T-cell (primary cell): ENCODE measurements at places on chromosomes 5 and 9. TPM values are rescaled to one million over a fixed set of nuclear protein-coding genes. Genes with fewer than 3 reads are reported as not detected.

GRCh38 chr5:89105171-89105695 lies 222.2 kb upstream of the MEF2C start:
- H3K4me3 ChIP-seq, result no peak overlapping the region
- H3K36me3 ChIP-seq, result no peaks in the 10 kb centered on the region
- H3K27me3 ChIP-seq, result no peaks in the 10 kb centered on the region

DNA sequence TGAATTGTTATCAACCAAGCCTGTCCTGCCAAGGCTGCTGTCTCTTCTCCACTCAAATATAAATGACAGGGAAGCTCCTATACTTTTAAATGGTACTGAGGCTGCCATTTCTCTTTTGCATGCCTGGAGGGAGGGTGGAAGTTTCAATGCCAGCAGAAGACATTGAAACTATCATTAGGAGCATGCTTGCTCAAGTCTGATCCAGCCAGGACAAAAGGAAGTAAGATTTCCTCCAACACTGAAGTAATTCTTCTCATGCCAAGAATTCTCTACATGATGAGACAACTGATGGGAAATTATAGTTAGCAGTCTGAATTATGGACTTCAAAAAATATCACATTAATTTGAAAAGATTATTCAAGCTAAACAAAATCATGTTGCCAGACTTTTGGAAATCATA lies 5.4 kb downstream of the SPINK6 start:
- no peak overlapping the region for H3K4me3 ChIP-seq
- no peak overlapping the region for H3K27ac ChIP-seq

GRCh38 chr9:82583524-82583923 lies 479.4 kb downstream of the RASEF start:
- no peak for DNase-seq
- no peaks in the 10 kb centered on the region for H3K27me3 ChIP-seq
- H3K4me1 ChIP-seq, result no peaks in the 10 kb centered on the region
- no peak overlapping the region for H3K4me3 ChIP-seq
- no peaks in the 10 kb centered on the region for H3K36me3 ChIP-seq
- H3K27ac ChIP-seq, result no peak overlapping the region

GRCh38 chr5:24749701-24750100 lies 104.9 kb upstream of the CDH10 start:
- no peaks in the 10 kb centered on the region for H3K36me3 ChIP-seq
- H3K27ac ChIP-seq, result no peak overlapping the region
- no peak overlapping the region for H3K4me3 ChIP-seq

GRCh38 chr9:89160806-89161205 lies 17.8 kb downstream of the SHC3 start:
- peaks cover 2% of the 10 kb centered on the region for H3K27me3 ChIP-seq
- no peak overlapping the region for H3K27ac ChIP-seq
- DNase-seq, result no peak
- no peaks in the 10 kb centered on the region for H3K4me1 ChIP-seq
- no peak overlapping the region for H3K4me3 ChIP-seq

- DNase-seq, result no peak
- no peak overlapping the region for H3K4me3 ChIP-seq
- no peak overlapping the region for H3K27ac ChIP-seq
- H3K36me3 ChIP-seq, result no peaks in the 10 kb centered on the region
- no peaks in the 10 kb centered on the region for H3K27me3 ChIP-seq
Measured at GRCh38 chr9:4936277-4936676, 48.8 kb upstream of the JAK2 start.

DNA sequence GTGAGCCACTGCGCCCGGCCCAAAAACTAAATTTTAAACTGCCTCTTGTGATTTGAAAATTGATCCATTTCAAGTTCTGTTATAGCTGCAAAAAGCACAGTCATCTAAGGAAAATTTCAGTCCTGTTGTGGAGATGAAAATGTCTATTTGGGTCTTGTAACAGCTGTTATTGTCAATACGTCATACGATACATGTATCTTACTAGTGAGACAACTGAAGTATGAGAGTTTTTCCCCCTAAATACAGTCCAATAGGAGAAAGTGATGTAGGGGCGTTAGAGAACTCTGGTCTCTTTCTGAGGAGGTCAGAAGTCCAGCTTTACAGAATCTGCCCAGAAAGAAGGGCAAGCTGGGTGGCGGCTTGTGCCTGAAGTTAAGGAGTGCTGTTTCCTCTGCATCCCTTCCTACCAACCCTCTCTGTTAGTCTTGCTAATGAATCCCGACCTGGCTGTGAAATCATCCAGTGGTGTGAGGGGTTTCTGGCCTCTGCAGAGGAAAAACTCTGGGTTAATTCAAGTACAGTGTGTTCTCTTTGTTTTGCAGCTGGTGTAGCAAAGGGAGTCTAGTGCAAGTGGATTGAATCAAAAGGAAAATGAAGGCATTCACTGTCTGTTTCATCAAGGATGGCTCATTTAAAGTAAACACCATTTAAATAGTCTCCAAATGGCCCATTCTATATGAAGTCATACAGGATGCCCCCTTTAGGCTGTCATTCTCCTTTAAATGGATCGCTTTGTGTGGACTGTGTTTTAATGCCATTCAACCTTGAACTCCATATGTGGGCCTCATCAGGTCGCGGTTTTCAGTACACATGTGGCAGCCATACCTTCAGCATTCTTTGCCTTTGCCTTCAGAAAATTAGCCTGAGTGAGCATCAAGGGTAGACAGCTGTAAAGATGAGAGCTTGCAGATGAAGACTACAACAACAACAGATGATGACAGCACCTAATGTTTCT lies 59.0 kb downstream of the AOPEP start:
- H3K4me3 ChIP-seq, result no peak overlapping the region
- no peaks in the 10 kb centered on the region for H3K36me3 ChIP-seq
- H3K4me1 ChIP-seq, result no peaks in the 10 kb centered on the region
- DNase-seq, result no peak

Gene INSL4
- not detected for total RNA-seq

Gene FREM1
- 0.28 TPM for total RNA-seq
